Stimulated activated CD4-positive, alpha-beta T cell treated with anti-CD3 and anti-CD28 coated beads, Interleukin-1b, Interleukin-23, amount 100 ng/mL, for 24 hours (primary cell): ENCODE measurements at places on chromosomes 5 and 9.
A peak's percentile ranks its signal among the peaks of the same experiment; 100 is the strongest.

- DNase-seq = no peak
These were observed 6.6 kb downstream of the GADD45G start for GRCh38 chr9:89611425-89611824.

DNA sequence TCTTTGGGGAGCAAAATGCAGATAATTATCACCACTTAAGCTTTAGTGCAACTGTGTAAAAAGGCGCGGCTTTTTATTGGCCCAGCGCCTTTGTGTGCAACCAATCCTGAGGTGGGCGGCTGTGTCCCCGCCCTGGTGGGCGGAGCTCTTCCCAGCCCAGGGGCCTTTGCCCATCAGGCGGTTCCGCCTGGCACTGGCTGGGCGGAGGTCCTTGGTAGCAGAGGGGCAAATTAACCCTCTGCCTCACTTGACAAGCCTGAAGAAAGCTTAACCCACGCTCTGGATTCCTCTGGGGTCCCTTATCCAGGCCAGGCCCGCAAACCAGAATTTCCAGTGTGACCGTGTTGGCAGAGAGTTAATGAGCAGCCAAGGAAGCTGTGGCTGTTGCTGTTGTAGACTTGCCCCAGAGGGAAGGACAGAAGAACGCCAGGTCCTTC, 12.8 kb upstream of the NIPAL4 start:
- DNase-seq = no peak

GRCh38 chr9:97502222-97502983, 937 bp downstream of the TMOD1 start:
- DNase-seq = no peak

DNA sequence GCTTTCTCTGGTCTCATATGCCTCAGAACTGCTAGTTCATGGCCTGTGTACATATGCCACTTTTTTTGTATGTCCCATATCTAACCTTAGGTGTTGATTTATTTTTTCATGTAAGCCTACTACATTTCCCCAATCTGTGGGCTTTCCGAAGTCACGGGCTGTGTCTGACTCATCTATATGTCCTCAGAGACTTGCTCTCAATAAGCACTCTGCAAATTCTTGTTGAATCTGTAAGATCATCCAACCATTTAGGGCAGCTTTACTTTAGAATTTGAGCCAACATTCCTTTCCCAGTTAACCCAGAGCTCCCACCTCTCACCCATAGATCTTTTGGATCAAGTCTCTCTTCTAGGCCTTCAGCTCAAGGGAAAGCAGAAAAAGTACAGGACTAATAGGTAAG, 263.4 kb downstream of the SEC61B start:
- DNase-seq = no peak

- peak; percentile 14 for DNase-seq
These were observed 1.2 kb downstream of the SSBP2 start for GRCh38 chr5:81749561-81750307.

DNA sequence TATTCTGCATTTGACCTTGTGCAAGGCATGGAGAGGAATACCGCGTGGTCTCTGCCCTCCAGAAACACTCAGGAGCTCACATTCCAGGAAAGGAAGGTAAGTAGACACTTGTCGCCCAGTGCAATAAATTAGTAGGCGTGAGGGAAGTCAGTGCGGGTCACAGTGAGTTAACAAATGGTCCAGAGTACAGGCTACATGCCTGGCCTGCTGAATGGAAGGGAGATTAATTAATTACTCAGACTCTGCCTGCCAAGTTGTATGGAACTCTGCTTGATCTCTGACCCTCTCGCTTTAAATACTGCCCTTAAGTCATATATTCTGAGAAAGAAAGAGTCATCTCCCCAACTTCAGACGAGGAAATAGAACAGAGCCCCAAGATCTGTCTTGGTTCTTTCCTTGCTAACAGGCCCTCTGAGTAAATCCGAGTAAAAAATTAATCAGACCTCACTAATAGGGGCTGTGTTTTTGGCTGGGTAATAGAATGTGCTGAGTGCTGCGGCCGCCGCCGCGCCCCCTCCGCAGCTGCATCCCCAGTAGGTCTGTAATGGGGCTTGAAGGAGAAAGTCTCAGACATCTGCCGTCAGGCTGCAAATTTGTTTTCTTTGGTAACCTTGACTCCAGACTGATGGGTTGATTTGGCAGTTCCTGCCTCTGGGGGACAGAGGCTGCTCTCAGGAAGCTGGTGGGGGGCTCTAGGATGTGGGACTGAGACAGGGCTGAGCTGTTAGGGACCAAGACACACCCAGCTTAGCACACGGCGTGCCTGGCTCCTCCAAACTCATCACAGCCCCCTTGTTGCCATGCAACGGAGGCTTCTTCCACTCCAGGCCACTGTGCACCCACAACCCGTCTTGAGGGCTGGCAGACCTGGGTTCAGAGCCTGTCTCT, 144.4 kb downstream of the NSG2 start:
- no peak for DNase-seq

GRCh38 chr5:42338136-42338535, 85.1 kb upstream of the GHR start:
- DNase-seq = no peak

- no peak for DNase-seq
These were observed 123.4 kb downstream of the ARL15 start for GRCh38 chr5:54186912-54187445.

DNA sequence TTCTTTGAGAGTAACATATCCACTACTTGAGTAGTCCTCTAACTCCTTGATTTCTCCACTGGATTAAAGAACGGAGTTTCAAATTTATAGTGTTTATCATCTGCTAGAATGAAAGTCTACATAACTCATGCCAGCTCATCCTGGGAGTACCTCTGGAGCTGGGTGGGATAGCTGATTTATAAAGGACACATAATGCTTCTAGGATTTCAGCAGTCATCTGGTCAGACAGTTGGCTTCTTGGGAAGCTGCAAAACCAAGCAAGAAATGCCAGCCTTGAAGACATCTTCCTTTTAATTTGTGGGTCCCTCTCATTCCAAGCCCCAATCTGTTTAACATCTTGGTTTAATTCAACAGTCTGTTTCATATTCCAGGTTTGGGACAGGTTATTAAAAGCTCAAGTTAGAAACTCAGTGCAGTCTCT, 3.2 kb downstream of the GALNT10 start:
- no peak for DNase-seq

DNA sequence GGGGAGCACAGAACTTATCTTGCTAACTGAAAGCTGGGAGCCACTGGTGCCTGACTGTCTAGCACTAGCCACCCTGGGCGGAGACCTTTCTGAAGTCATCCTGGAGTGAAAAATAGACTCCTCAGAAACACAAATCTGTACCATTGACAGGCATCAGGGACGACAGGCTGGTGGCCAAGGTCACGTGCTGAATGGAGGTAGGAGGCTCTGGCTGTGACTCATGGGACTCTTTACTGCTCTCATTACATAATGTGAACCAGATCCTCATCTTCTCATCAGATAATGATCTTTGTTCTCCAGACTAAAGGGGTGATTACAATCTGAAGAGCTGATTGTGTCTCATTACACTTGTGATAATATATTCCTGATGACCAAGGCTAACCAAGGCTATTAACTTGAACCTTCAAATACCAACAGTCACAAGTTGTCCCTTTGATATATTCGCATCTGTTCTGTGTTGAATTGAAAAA, 91.8 kb downstream of the SEMA5A start:
- DNase-seq = no peak

DNA sequence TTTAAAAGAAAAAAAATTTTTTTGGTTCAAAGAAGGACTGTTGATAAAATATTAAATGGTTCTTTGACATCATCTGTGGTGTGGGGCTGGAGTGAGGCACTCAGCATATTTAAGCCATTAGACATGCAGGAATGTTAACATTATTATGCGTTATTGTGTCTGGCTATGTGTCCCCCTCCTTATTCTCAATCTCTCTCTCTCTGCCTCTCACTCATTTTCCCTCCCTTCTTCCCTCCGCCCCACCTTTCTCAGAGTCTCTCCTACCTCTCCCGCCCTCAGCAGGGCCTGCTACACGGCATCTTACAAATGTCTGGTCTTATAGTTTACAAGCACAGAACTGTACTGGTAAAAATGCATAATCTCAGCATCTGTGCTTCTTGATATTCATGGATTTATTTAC, 287.8 kb upstream of the TMEM161B start:
- no peak for DNase-seq

DNA sequence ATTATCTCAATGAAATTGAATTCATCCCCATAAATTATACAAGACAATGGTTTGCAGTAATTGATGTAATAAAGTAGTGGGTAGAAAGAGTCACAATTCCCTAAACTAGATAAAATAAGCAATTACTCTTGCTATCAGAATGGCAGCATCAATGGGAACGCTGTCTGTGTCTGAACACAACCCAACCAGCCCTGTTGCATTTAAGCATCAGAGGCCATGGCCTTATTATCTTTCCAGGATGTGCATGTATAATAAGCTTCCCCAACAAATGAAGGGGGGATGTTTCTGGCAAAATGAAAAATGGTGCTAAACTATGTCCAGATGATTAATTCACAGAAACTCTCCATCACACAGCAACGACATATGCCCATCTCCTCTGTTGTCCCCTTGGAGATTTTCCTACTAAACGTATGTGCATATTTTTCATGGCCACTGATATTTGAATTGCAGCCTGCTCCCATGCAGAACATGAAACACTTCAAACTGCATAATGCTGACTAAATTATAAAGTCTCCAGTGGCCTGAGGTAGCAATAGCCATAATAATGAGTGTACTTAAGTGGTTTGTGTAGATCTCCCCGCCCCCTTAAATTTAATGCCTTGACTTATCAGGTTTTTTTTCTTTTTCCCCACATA, 306.9 kb upstream of the ADAMTS16 start:
- no peak for DNase-seq

DNA sequence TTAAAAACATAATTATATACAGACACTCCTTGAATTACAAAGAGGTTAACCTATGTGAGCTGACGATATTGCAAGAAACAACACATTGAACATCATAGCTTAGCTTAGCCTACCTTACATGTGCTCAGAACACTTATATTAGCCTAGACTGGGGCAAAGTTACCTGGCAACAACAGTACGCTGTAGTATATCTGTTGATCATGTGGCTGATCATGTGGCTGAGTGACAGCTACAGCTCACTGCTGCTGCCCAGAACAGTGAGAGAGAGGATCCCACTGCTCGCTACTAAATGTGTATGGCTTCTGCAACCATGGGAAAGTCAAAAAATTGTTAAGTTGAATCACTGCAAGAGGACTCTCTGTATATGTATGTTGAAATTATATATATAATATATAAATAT, 169.9 kb downstream of the CDH9 start:
- DNase-seq = no peak

DNA sequence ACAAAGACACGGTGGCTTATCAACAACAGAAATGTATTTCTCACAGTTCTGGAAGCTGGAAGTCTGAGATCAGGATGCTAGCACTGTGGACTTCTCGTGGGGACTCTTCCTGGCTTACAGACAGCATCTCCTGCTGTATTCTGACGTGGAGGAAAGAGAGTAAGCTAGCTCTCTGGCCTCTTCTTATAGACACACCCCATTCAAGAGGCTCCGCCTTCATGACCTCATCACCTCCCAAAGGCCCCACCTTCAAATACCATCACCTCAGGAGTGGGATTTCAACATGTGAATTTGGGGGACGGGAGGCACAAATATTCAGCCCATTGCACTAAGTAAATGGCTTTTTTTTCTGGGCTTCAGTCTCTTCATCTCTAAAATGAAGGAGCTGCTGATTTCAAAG, 27.6 kb downstream of the KCNMB1 start:
- DNase-seq = no peak

DNA sequence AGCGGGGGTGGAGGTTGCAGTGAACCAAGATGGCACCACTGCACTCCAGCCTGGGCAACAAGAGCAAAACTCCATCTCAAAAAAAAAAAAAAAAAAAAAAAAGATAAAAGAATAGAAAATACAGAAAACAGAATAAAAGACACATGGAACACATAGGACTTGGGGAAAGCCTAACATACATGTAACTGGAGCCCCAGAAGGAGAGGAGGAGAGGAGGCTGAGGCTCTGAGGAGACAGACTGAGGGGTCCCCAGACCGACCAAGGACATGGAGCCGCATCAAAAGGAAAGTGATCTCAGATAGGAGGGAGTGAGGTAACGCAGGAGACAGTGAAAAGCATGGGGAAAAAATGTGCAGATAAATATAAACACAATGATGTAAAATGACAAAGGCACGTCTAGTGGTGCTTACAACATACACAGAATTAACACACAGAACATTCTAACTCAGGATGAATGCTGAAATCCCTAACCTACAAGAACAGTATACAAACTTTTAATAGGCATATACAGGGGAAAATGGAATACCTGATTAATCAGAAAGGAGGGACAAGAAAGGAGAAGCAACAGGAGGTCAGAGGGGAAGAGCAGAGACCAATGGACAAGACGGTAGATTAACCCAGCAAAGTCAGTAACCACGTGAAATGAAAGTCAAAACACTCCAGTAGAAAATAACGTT, 65.2 kb upstream of the UBAC1 start:
- no peak for DNase-seq

GRCh38 chr9:136944212-136944518, 373 bp downstream of the FBXW5 start:
- no peak for DNase-seq

DNA sequence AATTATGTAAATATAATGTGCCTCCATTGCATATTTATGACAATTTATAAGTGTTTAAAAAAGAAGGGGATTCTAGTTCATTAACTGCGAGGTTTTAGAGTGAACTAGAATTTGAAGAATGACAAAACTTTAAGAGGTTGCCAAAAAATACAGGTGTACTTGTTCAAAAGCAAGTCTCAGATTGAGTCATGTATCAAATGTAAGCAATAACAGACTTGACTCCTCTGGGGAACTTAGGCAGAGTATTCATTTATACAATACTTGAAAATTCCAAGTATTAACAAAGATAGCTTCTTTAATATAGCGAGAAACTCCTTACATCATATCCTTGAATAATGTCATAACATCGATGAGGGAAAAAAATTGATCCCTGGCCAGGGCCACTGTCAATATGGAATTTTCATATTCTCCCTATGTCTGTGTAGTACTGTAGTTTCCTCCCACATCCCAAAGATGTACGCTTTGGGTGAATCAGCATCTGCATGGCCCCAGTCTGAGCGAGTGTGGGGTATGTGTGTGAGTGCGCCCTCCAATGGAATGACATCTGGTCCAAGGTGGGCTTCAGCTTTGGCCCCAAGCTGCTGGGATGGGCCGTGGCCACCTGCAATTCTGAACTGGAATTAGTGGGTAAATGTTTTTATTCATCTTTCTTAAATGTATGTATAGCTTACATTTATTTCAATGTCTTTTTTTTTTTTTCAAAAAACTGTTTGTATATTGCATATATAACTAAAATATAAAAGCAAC, 70.1 kb downstream of the RIC1 start:
- DNase-seq = no peak

- DNase-seq = no peak
These were observed 7.4 kb downstream of the LHX2 start for GRCh38 chr9:124018730-124019697.
